Renal cortex interstitium (tissue), 15 donors: ENCODE measurements at places on chromosomes 4 and X. TPM values are rescaled to one million over a fixed set of nuclear protein-coding genes. Genes with fewer than 3 reads are reported as not detected.

The CDKL2 gene
- 10.5 TPM for polyA plus RNA-seq

The RASL11B gene
- polyA plus RNA-seq = 37.3 TPM

The CYP2U1 gene
- polyA plus RNA-seq = 5.6 TPM

DNA sequence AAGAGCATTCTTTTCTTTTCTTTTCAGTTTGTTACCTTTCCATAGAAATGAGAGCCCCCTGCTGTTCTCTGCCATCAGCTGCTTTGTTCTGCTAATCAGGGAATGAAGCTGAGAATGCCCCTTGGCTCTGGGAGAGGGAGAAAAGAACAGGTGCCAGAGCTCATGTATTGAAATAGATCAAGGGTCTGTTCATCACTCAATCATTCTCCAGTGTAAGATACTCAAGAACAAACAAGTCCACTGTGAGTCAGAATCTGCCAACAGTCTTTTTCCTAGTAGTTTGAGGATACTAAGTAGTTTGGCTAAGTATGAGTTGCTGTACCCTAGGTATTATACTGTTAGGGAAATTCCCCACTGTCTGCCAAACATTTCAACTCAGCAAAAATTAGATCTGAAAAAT is 144.3 kb downstream of the RTL3 start:
- no peak for DNase-seq

The GPC4 gene
- polyA plus RNA-seq = 19.2 TPM

DNA sequence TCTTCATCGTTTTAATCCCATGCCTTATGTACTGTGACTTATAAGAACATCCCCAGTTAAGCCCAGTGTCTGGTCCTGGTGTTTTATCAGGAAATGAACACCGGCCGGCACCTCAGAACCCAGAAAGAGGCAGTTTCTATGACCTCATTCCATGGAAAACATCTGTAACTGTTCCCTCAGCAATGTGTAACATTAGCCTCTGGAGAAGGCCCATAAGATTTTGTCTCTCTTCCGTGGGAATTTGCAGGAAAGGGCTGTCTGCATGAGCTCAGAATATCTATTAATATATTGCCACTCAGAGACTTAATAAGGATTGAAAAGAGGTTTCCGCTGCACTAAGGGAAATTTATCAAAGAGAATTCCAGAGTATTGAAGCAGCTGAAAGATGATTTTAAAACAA is 3.1 kb upstream of the TCEANC start:
- no peak for DNase-seq

The FOXP3 gene
- 0.99 TPM for polyA plus RNA-seq

DNA sequence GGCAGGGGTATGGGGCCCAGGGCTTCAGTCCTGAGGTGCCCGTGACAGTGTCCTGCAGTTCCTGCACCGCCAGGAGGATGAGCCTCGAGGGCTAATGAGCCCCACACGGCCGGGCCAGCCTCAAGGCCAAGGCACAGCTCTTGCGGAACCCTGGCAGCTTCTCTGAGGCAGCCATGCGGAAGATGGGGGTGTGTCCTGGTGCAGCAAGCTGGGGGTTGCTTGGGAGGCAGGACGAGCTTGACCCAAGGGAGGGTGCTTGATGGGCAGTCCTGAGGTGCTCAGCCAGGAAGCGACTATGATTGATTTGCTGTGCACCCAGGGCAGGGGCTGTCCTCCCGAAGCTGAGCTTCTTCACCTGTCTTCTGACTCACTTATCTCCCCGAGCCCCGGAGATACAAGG is 9.1 kb upstream of the FGFR3 start:
- DNase-seq = no peak

DNA sequence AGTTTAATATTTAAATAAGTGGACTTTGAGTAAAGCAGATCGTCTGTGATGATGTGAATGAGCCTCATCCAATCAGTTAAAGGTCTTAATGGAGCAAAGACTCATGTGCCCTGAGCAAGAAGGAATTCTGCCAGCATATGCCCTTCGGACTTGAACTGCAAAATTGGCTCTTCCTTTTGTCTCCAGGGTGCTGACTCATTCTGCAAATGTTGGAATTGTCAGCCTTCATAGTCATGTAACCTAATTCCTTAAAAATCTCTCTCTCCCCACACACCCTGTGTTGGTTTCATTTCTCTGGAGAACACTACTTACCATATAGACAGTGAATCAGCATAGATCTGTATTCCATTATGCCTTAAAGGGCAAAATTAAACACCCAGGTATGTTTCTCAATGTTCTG is 609.8 kb upstream of the GALNTL6 start:
- no peak for DNase-seq

DNA sequence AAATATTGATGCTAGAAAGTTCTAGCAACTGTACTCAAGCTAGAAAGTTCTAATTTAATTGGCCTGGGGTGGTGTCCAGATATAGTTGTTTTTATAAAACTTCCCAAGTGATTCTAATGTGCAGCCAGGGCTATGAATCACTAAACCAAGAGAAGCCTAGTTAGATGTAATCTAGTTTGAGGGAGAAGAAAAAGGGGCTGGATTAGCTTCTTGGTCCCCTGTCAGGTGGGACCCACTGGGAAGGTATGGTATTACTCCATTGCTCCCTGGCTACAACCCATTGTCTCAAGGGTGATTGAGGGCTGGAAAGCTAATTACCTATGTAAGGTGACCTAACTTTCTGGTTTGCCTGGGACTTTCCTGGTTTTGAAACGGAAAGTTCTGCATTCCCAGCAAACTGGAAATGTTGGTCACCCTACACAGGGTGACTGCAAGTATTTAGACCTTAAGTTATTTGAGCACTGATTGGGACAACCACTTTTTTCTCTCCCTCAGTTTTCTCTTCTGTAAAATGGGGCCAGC is 23.9 kb upstream of the MSN start:
- no peak for DNase-seq

DNA sequence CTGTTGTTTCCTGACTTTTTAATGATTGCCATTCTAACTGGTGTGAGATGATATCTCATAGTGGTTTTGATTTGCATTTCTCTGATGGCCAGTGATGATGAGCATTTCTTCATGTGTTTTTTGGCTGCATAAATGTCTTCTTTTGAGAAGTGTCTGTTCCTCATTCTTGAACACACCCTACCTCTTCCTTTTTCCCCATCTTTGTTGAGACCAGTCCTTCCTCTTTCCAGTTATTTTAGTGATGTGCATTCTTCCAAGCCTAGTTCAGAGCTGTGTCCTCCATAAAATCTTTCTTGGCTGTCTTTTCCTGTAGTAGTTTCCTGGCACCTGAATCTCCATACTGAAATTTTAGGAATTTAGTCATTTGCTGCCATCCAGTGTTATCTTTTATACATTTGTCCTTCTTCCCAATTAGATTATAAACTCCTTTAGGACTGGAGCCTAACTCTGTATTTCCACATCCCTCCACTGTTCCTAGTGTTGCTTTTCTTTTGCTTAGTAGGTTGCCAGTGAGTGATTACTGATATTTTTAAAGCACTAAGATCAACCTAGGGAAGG is 11.4 kb downstream of the FHIP1A start:
- no peak for DNase-seq

- DNase-seq = peak; percentile 74
Measured at GRCh38 chrX:12974796-12975669, at the start of gene TMSB4X. Gene TMSB4X (plus strand): TSS chrX:12975110.

The RHOH gene
- polyA plus RNA-seq = 0.61 TPM

- peak; percentile 62 for DNase-seq
Measured at GRCh38 chr4:180665994-180666824, 1577.0 kb upstream of the TENM3 start.

DNA sequence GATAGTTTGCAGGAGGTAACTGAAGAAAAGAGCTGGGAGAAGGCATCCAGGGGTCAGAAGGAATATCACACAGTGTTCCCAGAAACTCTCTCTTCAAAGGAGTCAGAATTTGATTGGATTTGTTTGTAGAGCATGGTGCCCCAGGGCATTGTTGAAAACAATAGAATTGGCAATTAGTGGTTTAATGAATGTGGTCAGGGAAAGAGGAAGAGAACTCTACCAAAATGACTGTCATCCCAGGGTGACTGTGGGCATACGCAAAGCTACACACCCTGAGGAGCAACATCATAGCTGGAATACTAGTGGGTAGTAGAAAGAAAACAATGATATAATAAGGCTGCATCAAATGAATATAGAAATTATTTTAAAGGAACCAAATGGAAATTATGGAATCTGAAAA is 21.5 kb downstream of the TNIP2 start:
- no peak for DNase-seq

GRCh38 chr4:180539284-180539683 is 1703.9 kb upstream of the TENM3 start:
- no peak for DNase-seq

- DNase-seq = no peak
Measured at GRCh38 chrX:10152086-10152485, 4.7 kb upstream of the CLCN4 start.

- no peak for DNase-seq
Measured at GRCh38 chrX:39445336-39445735, 644.1 kb downstream of the MID1IP1 start.

GRCh38 chrX:115408771-115409400 is 119.4 kb downstream of the LUZP4 start:
- DNase-seq = no peak

DNA sequence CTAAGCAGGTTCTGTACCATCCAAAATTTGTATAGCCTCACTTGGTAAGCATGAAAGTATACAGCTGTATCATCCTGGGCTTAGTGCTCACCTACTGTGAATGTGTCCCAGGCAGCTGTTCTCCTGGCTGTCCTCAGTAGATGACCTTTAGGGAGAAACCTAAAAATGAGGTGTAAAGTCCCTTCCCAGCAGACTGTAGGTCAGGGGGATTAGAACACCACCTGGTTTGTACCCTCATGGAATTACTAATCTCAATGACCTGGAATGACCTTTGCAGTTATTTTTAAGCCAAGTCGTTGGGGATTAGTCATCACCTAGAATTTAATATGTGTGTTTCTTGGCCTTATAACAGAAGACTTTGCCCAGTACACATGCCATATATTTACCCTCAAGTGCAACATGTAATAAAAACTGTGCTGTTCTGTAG is 39.1 kb upstream of the MBTPS2 start:
- DNase-seq = no peak

- no peak for DNase-seq
Measured at GRCh38 chrX:123425471-123425870, 241.4 kb downstream of the GRIA3 start.

The DMRTC1 gene
- polyA plus RNA-seq = 0.34 TPM

The FGF2 gene
- 8.8 TPM for polyA plus RNA-seq

The MAGEC1 gene
- polyA plus RNA-seq = not detected

- DNase-seq = no peak
Measured at GRCh38 chr4:186772936-186773487, 49.4 kb upstream of the FAT1 start.

- DNase-seq = no peak
Measured at GRCh38 chr4:113384600-113384999, 335.1 kb downstream of the ANK2 start.

The SMIM10 gene
- 10.3 TPM for polyA plus RNA-seq

DNA sequence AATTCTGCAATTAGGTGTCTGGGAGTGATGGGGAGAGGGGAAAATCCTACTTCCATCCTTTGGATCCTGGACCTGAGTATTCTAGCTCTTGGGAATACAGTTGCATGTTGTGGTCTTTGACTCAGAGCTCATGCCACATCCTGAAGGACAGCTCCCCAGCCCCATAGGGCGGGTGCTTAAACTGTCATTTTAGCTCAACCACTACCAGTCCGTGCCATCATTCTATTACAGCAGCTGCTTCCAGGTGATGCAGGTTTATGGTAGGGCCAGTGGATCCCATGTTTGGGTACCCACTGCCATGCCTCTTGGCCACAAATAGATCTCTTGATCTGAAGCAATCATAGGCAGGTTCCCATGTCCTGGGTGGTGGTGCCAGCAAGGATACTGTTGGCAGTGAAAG is 34.7 kb downstream of the CCKAR start:
- DNase-seq = no peak

GRCh38 chrX:15525664-15526416 is 25.2 kb downstream of the BMX start:
- DNase-seq = no peak

- DNase-seq = no peak
Measured at GRCh38 chr4:170015285-170015684, 10.9 kb downstream of the MFAP3L start.

- DNase-seq = no peak
Measured at GRCh38 chr4:23942471-23942870, 52.6 kb upstream of the PPARGC1A start.

The MED28 gene
- 66.2 TPM for polyA plus RNA-seq

The AMBN gene
- 1.6 TPM for polyA plus RNA-seq

DNA sequence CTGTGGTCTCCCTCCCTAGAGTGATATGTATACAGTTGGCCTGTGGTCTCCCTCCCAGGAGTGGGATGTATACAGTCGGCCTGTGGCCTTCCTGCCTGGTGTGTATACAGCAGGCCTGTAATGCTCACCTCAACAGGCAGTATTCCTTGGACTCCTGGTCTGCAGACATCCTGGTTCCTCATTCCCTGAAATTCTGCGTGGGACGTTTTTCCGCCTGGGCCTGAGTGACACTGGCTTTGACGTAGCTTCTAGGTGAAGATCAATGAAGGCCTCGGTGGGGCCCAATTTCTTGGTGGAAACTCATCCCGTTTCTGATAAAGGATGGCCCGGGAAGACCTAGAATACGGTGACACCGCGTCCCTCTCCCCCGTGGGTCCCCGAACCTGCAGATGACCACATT is 98.7 kb upstream of the PPP2R3B start:
- DNase-seq = no peak

The PRKG2 gene
- 1.7 TPM for polyA plus RNA-seq

The AMTN gene
- not detected for polyA plus RNA-seq

The KLF8 gene
- polyA plus RNA-seq = 5.3 TPM

The SSX3 gene
- not detected for polyA plus RNA-seq

DNA sequence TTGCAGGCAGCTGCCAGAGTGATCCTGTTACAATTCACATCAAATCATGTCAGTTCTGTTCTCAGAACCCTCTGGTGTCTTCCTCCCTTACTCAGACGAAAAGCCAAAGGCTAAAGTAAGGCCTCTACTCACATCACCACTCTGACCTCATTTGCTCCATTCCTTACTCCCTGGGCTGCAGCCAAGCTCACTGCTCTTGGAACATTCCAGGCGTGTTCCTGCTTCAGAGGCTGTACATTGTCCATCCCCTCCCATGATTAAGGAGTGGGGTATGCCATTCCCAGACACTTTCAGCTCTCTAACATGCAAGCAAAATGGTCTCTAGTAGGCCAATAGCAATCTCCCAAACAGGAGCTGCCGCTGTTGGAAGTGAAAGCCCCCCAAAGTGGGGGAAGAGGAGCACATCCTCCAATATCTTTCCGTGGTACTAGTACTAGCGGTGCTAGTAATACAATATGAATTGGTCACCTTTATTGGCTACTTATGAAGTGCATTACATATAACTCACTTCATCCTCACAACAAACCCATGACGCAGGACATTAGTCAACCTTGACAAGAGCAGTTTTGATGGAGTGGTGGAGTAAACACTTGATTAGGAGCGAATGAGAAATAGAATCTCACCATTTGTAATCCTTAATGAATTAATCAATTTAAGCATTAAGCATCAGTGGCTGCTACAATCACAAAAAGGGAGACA is 15.0 kb downstream of the GAB3 start:
- DNase-seq = no peak

The EPGN gene
- polyA plus RNA-seq = 1.5 TPM

The SPIN2A gene
- polyA plus RNA-seq = 4.0 TPM

The FAT1 gene
- polyA plus RNA-seq = 224 TPM

GRCh38 chrX:114127411-114128025 is 456.4 kb upstream of the HTR2C start:
- no peak for DNase-seq

The HPGDS gene
- 2.7 TPM for polyA plus RNA-seq

- no peak for DNase-seq
Measured at GRCh38 chrX:139113708-139114107, 402.2 kb upstream of the FGF13 start.

GRCh38 chrX:45479196-45479834 is 278.6 kb upstream of the DIPK2B start:
- no peak for DNase-seq

The TCEAL9 gene
- 240 TPM for polyA plus RNA-seq
